ENCODE measurements at places on chromosomes 6 and 20.

- DNase-seq = peak; percentile 48
Measured at GRCh38 chr20:32483351-32484224, 101.5 kb downstream of the NOL4L start.

- DNase-seq = no peak
Measured at GRCh38 chr20:2637246-2637645, 15.2 kb upstream of the NOP56 start.

DNA sequence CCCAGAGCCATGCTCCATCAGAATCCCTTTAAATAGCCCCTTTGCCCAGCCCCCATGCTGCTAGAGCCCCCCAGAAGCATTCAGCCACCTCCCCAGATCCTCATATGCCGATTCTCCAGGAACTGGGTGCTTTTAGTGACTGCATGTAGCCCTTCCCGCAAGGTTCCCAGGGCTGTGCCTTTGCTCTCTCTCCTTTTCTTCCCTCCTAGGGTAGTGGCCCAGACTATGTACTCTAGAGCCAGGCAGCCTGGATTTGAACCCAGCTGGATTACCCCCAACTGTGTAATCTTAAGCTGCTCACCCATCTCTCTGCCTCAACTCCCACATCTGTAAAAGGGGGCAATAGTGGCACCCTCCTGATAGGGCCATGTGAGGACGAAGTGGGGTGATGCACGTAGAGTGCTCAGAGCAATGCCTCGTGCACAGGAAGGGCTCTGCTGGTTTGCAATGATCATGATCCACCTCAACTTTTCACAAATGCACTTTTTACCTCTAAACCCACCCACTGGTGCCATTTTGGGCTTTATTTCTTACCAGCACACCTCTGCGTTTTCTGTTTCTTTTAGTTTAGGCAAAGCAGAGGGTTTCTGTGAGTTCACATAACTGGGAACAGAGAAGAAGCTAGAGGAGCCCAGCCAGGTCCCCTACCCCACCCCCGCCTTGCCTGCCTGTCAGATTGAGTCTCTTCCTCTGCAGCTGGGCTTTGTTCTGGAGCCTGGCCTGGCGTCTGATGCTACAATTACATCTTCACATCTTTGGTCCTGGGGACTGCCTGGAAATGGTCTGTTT is 396.5 kb downstream of the RNGTT start:
- DNase-seq = no peak

DNA sequence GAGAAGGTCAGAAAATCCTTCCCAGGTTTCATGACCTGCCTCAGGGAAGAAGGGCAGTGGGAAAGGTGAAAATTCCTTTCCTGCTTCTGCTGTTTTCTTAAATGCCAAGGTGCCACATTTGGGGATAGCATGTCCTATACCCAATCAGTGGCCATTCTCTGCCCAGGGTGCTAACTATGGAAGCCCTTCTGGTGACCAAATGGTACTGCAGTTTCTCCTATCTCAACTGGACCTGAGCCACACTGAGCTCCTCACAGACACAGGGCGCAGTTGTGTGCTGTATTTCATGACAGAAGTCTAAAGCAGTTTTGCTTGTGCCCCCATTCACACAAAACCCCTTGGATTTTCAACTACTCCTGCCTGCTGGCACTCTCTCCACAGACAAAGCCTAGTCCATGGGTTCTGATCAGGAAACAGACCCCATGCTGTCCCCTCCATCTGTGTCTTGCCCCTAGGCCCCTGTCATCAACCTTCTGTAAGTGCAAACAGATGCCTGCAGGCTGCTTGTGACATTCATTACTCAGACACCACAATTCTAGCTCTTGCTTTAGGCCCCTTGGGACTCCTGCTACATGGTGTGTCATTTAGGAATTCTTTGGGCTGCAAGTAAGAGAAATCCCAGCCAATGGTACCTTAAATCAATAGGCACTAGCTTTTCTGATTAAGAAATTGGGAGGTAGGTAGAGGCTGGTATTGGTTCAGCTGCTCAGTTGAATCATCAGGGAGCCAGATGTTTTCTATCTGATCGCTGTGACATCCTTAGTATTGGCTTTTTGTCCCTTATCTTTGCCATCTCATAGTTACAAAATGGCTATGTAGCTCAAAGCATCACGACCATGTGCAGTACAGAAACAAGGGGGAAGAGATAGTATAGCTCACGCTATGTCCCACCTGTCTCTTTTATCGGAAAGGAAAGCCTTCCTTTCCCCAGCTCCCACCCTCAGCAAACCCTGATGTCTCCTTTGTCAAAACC is 147.8 kb downstream of the CD83 start:
- DNase-seq = no peak

DNA sequence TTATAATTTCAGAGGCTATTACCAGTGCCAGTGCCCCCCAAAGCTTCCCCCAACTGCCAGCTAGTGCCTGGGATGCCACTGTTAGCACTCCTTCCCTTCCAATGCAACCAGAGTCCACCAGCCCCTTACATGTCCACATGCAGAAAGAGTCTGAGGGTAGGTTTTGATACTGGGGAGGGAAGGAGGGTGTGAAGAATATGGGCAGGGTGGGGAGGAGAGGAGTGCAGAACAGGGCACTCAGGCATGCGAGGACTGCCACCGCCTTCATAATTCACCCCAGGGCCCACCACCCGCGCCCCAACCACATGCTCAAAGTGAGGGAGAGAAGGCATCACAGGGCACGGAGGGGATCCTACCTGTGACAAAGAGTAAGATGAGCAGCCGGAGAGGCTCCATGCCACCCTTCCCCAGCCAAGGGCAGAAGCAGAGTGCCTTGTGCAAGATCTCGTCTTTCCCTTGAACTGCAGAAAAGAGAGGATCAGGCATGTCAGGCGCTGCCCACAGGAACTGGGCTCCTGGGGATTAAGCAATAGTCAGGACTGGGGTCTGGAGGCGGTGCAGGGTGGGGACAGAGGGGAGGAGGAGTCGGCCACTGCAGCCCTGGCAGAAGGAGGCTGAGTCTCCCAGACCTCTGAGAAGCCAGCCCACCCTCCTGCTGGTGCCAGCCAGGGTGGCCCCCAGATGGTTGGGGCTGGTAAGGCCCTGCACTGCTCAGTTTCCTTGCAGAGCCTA is at the start of gene TREM2:
TSS of gene TREM2 (minus strand) at position 430 of the 732 bp plus-strand sequence. CDS start at position 396, 34 bp downstream.
- no peak for DNase-seq
